ENCODE measurements at places on chromosomes 4 and X. TPM values are rescaled to one million over a fixed set of nuclear protein-coding genes. Genes with fewer than 3 reads are reported as not detected.

Gene SHROOM3
- 10.5 TPM for total RNA-seq

Gene GPRASP2
- 11.1 TPM for total RNA-seq

Gene UFSP2
- total RNA-seq: 49.4 TPM

Gene RP2
- 2.8 TPM for total RNA-seq

Gene SLIT2
- total RNA-seq: 10.2 TPM

Gene CITED1
- not detected for total RNA-seq

Gene FREM3
- total RNA-seq: 0.19 TPM

Gene PACRGL
- total RNA-seq: 6.1 TPM
